ENCODE measurements at places on chromosomes 4 and X.

GRCh38 chr4:151438154-151438553 lies 29.2 kb downstream of the FHIP1A start:
- DNase-seq = no peak

GRCh38 chr4:18057821-18058533 lies 36.4 kb upstream of the LCORL start:
- no peak for DNase-seq

GRCh38 chr4:25827897-25828296 lies 34.9 kb downstream of the SEL1L3 start:
- DNase-seq = no peak

DNA sequence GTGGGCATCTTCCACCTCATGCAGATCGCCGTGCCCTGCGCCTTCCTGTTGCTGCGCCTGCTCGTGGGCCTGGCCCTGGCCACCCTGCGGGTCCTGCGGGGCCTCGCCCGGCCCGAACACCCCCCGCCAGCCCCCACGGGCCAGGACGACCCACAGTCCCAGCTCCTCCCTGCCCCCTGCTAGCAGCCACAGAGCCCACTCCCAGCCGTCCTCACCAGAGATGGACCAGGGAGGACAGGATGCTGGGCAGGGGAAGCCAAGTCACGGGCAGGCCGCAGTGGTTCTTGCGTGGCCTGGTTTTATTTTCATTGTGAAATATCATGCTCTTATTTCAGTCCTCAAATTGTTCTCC lies 15.1 kb downstream of the DGKQ start:
- no peak for DNase-seq

- no peak for DNase-seq
Measured at GRCh38 chr4:153063490-153063889, 127.4 kb downstream of the FHDC1 start.

DNA sequence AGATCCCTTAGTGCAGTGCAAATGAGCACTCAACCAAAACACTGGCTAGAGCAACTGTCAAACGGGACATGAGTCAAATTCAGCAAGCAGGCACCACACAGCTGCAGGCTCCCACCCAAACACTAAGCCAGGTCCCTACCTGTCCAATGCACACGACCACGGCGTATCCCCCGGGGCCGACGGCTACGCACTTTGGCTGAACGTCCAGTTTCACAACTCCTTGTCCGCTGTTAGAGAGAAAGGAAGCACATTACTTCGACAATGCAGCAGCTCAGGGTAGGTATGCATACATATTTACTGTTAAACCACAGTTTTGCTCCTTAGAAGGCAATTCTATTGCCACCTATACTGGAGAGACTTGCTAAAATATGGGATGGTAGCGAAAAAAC lies 35.4 kb downstream of the WDR1 start:
- DNase-seq = no peak

DNA sequence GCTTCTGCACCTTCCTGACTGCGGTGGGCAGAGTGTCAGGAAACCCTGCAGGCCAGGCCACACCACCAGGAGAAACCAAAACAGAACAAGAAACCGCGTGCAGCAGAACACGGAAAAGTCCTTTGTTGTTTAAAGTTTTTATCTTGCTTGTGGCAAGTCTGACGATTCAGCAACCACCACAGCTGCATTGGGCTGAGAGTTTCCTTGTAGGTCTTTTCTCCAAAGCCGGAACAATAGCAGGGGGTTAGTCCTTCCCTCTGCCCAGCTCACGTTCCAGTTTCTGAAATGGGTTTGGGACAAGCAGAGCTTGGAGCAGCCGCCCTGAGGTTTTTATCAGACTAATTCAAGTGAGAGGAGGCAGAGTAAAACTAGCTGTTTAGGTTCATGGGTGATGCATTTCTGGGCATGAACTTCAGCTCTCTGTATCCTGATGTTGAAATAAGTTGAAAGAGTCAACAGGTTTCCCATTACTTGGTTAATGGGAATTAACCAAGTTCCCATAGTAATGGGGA lies 216.9 kb downstream of the PTTG2 start:
- no peak for DNase-seq

GRCh38 chrX:135410861-135411627 lies 10.7 kb upstream of the SMIM10L2A start:
- no peak for DNase-seq

GRCh38 chrX:19954335-19955096 lies 36.3 kb downstream of the BCLAF3 start:
- DNase-seq = no peak

DNA sequence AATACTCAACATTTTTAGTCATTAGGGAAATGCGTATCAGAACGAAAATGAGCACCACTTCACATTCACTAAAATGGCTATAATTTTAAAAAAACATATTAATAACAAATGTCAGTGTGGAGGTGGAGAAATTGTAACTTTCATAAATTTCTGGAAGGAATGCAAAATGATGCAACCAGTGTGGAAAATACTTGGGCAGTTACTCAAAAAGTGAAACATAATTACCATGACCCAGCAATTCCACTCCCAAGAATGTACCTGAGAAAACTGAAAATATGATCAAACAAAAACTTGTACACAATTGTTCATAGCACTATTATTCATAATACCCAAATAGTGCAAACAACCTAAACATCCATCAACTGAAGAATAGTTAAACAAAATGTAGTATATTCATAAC lies 76.1 kb upstream of the FAM241A start:
- DNase-seq = peak; percentile 36

- DNase-seq = no peak
Measured at GRCh38 chr4:99833756-99834155, 17.1 kb downstream of the DAPP1 start.

GRCh38 chrX:134669378-134670098 lies 11.3 kb upstream of the PLAC1 start:
- peak; percentile 81 for DNase-seq

- no peak for DNase-seq
Measured at GRCh38 chr4:41160856-41161255, 53.5 kb downstream of the APBB2 start.

- no peak for DNase-seq
Measured at GRCh38 chr4:153764601-153765368, 5.0 kb upstream of the RNF175 start.

DNA sequence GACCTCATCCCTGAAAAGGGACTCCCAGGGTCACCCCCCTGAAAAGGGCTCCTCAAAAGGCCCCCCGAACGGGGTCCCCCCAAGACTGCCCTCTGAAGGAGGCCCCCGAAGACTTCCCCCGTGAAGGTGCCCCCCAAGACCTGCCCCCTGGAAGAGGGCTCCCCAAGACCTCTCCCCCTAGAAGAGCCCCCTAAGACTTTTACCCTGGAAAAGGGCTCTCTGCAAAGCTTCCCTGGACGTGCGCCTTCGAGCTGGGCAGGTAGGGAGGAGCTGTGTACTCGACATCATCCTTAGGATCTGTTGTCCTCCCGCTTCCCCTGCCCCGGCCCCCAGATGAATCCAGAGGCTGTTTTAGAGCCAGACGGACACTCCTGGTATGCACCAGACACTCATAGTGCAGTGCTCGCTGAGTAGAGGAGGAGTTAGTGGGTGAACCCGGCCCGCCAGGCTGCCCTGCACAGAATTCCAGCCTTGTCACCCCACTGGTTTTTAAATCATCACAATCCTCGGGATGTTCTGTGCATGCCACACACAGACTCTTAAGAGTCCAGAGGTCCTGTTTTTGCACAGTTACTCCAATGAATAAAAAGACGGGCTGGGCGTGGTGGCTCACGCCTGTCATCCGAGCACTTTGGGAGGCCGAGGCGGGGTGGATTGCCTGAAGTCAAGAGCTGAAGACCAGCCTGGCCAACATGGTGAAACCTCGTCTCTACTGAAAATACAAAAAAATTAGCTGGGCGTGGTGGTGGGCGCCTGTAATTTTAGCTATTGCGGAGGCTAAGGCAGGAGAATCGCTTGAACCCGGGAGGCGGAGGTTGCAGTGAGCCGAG lies 5.7 kb upstream of the SLC25A6 start:
- DNase-seq = no peak

- no peak for DNase-seq
Measured at GRCh38 chr4:7968262-7968896, 28.7 kb upstream of the AFAP1 start.

GRCh38 chr4:170025523-170026252 lies 507 bp downstream of the MFAP3L start:
- no peak for DNase-seq

GRCh38 chrX:11185861-11186260 lies 74.7 kb downstream of the HCCS start:
- no peak for DNase-seq

DNA sequence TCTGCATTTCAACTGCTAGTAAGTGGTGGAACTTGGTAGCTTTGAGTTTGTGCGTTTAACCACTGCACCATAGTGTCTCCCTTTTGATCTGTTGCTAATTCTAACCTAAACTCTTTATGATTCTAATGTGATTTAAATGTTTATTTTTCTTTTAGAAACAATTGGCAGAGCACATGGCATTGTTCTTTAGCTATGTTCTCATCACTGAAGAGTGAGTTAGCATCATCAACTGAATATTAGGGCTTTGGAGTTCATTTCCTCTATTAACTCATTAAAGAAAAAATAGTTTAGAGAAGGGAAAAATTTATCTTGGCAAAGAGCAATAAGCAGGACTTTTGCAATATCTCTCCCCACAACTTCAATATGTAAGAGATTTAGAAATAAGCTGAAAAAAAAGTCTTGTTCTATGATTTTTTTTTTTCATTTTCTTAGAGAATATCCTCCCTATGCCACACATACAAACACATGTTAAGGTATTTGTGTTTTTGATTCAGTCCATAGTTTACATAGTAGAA lies 25.7 kb downstream of the CPEB2 start:
- DNase-seq = no peak

- DNase-seq = peak; percentile 43
Measured at GRCh38 chr4:37392521-37393255, 148.1 kb downstream of the NWD2 start.

DNA sequence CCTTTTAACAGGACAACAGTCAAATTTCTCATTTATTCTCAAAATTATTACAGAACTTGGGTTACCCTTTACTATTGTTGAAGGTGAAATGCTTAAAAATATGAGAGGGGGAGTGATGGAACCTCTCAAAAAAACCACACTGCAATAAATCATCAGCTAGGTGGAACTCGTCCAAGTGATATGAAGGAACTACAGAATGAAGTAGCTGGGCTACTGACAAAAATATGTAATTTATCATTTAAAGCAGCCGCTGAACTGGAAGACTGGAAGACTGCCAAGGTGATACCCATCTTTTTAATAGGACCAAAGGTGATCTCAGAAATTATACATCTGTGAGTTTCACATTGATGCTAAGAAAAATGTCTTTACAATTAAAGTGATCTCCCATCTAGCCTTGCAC lies 597.7 kb upstream of the TENM3 start:
- no peak for DNase-seq

- no peak for DNase-seq
Measured at GRCh38 chr4:150211799-150212445, 133.7 kb downstream of the DCLK2 start.

DNA sequence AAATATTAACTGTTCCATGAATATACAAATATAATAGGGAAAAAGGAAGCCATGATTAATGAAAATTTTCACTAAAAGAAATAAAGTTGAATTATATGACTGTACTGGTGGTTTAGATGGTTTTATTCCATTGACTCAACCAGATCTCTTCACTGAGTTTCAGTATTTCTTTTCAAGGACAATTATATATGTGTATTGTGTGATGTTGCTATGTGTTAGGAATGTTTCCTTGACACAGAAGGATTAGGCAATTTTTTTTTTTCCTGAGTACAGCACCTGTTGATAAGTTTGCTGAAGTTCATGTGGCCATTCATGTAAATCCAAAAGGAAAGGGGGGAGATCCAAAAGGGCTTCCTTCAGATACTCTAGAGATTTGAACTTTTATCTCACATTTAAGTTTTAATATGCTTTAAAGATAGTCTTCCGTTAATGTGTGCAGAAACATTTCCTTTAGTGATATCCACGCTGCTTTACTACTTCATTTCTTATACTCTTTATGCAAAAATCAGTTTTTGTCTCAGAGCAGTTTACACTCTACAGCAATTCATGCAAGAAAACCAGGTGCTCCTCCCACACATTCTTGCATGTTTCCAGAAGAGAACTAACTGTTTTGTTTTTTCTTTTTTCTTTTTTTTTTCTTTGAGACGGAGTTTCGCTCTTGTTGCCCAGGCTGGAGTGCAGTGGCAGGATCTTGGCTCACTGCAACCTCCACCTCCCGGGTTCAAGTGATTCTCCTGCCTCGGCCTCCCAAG lies 249.1 kb downstream of the RPA4 start:
- DNase-seq = no peak

- DNase-seq = no peak
Measured at GRCh38 chrX:68703846-68704245, 56.4 kb downstream of the STARD8 start.

- DNase-seq = no peak
Measured at GRCh38 chrX:572538-573124, 58.0 kb upstream of the SHOX start.

DNA sequence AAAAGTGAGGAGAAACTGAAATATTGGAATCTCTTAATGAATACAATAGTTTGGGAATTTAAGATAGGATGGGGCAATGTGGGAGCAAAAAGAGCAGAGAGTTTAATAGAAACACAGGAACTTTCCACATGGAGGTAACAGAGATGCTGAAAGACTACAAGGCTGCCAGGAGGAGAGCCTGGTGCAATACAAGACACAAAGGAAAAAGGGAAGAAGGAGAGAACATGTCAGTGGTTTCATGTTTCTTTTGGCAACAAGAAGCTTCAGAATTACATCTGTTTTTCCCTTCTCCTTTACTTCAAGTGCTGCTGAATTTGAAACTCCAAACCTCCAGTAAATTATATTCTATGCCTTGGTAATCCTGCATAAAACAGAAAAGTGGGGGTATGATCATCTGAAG lies 474.3 kb downstream of the FAT4 start:
- no peak for DNase-seq

- peak; percentile 19 for DNase-seq
Measured at GRCh38 chrX:38929966-38930421, 128.7 kb downstream of the MID1IP1 start.

DNA sequence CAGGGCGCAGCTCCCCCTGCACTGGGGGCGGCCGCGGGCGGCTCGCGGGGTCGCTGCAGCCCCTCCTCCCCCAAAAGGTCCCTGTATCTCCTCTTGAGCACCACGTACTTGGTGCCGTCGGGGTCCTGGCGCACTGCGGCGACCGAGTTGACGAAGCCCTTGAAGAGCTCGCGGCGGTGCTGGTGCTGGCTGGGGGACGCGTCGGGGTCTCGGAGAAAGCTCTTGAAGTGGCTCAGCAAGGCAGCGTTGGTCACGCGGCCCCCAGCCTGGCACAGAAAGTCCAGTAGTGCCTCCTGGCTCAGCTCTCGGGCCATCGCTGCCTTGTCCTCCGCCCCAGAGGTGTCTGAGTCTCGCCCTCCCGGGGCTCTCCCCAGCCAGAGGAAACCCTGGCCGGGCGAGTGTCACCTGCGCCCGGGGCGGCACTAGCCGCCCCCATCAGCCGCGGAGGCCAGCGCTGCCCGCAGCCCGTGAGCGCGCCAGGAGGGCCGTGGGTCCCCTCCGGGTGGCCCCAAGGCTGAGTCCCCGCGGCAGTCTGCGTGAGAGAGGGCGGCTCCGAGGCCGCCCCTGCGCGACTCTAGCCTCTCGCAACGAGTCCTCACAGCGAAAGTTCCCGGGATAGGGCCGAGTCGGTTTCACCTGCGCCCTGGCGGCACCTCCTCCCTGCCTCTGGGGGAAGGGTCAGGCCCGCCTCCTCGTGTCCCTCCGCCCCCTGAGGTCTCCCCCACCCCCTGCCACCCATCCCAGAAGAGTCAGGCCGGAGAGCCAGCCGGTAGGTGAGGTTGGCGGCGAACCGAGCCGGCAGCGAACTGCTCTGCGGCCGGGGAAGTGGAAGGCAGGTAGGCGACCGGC lies at the start of gene SOWAHB:
Gene SOWAHB (minus strand): TSS at position 609 of the 849 bp plus-strand sequence. CDS start 295 bp downstream, at position 314.
- DNase-seq = peak; percentile 52

- no peak for DNase-seq
Measured at GRCh38 chr4:122329876-122330565, 48.8 kb upstream of the ADAD1 start.

- no peak for DNase-seq
Measured at GRCh38 chr4:46820154-46820553, 88.9 kb downstream of the COX7B2 start.
